ENCODE measurements at places on chromosomes 2 and 18.

GRCh38 chr2:162074928-162075688 is 1.1 kb upstream of the DPP4 start:
- no peak for DNase-seq

DNA sequence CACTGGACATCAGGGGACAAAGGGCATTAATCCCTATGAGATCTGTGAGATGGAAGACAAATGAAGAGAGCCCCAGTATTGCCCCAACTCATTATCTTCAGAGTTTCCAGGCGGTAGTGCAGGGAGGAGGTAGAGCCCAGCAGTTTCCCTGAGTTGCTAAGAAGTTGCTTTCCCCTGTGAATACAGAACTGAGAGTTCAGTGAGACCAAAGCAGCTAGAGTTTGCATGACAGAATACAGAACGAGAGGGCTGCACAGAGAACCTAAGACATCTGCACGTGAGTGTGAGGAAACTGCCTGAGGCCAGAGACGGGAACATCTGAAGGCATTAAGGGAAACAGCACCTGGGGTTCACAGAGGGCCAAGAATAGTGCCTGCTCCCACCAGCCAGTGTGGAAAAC is 18.1 kb upstream of the PGAP1 start:
- DNase-seq, result no peak

DNA sequence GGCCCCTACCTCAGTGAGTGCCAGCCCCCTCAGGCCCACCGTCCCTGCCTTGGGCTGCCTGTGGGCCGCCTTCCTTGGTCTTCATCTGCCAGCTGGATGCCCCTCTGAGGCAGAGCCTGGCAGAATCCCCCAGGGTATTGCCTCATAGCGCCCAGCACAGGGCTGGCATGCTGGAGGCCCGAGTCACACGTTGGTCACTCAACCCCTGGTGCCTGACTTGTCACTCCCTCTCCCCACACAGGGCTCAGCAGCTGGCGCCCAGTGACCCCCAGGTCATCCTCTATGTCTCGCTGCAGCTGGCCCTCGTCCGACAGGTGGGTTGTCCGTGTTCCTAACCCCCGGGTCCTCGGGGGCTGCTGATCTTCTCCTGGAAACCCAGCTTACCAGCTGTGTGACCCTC is 108.4 kb upstream of the MCFD2 start:
- DNase-seq, result no peak

DNA sequence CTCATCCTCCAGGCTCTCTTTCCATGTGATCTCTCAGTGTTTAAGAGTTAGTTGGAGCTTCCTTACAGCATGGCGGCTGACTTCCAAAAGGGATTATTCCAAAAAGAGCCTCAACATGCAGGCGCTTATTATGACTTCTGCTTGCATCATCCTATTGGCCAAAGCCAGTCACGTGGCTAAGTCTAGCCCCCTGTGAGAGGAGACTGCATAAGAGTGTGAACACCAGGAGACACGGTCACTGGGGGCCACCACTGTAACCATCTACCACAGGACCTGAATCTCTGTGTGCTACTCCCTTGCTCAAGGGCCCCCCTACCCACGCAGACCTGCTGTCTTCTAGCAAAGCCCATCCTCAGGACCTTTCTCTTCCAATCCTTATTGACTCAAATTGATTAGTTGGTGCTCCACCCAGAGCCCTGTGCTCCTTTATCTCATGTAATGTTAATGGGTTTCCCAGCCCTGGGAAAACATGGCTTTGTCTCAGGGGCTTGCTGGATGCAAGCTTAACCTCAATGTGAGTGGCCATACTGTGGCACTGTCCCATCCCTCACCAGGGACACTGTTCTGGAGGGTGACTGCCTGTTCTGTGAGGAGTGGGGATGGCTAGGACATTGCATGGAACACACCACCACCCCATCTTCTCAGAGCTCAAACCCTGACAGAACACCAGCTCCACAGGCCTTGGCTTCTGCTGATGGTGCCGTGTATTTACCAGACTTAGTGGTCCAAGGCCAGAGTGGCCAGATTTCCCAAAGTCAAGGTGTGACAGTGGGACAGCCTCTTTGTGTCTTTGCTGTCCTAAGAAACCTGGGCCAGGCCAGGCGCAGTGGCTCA is 4.2 kb downstream of the IL1RN start:
- no peak for DNase-seq

DNA sequence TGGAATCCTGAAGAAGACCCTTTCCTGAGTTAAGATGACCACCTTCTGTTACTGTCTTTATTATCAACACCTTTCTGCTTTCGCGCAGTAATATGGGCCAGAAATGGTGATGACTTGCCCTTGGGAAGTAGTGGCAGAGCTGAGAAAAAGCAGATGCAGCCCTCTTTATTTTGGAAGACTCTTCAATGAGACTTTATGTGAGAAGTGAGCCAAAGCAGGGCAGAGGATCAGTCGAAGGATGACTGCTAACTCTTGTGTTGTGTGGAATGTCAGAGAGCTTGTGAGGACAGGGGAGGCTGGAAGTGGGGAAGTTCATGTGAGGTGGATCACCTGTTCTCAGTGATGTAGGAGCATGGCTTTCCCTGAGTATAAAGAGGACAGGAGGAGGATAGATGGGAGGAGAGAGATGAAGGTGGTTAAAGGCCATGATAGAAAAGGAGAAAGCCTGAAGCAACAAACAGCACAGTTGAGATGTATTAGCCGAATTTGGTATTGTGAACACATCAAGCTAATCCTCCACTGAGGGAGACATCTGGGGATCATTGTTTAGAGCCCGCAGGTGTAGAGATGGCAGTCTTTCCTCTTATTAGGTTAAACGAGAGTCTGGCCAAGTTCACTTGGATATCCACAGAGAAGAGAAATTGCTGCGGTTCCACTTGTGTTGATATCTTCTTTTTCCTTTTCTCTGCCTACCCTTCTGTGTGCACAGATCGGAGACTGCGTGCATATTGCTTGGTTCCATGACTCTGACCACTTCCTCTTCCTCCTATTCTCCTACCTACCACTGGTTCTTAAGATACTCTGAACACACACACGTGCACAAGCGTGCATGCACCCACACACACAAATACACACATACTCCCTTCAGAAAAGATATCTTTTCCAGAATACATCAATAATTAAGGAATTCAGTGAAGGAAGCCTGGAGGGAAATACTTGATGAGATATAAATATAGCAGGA is 67.4 kb downstream of the SLC9A2 start:
- no peak for DNase-seq

- DNase-seq, result no peak
These were observed 115.1 kb downstream of the SH3BP4 start for GRCh38 chr2:235066895-235067294.

DNA sequence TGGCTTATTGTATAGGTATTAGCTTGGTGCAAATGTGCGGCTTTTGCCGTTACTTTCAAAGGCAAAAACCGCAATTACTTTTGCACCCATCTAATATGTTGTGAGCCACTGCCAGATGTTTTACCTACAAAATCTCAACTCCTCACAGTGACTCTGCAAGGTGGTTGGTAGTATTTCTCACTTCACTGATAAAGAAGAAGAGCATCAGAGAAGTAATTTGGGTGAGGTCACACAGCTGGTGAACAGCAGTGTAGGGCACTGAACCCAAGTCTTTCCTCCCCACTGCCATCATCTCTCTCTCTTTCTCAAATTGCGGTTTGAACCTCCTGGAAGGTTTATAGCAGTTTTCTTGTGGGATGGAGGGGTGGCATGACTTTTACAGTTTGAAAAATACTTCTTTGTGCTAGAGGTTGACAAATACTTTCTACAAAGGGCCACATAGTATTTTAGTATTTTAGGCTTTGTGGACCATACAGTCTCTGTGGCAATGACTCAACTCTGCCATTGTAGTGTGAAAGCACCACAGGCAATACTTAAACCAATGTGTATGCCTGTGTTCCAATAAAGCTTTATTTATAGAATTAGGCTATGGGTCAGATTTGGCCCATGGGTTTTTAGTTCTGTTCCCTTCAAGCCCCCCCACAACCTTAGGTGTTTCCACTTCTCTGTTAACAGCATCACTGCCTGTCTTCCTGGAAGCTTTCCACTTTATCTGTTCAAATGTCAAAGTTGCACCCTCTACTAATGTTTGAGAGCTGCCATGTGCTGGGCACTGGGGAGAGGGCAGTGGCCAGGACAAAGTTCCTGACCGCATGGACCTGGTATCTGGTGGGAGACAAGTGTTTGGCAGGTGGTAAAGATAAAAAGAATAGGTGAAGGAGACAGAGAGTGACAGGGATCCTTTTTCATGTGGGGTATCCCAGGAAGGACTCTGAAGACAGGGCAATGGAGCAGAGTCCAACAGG is 30.1 kb downstream of the FHOD3 start:
- no peak for DNase-seq

DNA sequence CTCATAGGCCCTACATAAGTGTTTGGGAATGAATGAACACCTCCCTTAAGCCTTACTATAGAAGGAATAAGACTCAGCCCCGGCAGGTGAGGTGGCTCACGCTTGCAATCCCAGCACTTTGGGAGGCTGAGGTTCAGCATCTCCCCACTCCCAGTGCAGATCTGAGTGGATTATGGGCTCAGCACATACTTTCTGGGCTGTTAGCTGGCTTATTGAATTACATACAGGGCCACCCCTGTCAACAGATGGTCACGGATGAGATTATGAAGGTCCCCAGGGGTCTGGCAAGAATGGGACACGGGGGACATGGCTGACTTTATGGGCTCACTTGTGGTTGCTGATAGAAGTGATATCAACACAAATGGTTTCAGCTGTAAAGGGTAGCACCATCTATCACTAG is 322.3 kb downstream of the TSN start:
- DNase-seq, result no peak

DNA sequence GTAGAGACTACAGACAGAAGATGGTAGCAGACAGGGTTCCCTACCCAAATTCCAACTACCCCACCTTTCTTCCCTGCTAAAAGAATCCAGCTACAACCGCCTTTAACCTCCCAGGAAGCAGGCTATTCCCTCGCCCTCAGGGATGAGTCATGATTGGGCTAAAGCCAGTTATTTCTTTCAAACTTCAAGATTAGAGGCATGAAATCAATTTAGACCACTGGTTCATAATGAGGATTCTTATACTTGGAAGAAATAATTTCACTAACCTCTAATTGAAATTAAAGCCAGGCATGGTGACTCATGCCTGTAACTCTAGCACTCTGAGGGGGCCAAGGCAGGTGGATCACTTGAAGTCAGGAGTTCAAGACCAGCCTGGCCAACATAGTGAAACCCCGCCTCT is 20.0 kb downstream of the TRIP12 start:
- DNase-seq, result no peak

- DNase-seq, result no peak
These were observed 200.9 kb downstream of the PIEZO2 start for GRCh38 chr18:10948421-10948820.

DNA sequence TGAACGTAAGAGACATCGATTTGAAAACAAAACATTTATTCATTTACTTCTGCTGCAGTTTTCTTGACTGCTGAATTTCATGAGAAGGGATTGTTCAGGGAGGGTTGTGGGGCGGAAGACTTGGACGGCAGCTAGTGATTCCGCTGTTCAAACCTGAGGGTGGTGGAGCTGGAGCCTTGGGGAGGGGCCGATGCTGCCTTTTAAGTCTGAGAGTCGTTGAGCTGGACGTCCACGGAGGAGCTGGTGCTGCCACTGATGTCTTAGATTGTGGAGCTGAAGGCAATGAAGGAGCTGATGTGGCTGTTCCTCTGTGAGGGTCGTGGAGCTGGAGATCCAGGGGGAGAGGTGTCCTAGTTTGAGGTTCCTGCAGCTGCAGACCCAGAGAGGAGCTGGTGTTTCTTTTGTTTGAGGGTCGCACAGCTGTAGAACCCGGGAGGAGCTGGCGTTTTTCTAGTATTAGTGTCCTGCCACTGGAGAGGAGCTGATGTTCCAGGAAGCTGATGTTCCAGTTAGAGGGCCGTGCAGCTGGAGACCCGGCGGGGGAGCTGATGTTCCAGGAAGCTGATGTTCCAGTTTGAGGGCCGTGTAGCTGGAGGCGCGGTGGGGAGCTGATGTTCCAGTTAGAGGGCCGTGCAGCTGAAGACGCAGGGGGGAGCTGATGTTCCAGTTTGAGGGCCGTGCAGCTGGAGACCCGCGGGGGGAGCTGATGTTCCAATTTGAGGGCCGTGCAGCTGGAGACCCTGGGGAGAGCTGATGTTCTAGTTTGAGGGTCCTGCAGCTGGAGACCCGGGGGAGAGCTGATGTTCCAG is 150.9 kb downstream of the RTP5 start:
- DNase-seq, result no peak

DNA sequence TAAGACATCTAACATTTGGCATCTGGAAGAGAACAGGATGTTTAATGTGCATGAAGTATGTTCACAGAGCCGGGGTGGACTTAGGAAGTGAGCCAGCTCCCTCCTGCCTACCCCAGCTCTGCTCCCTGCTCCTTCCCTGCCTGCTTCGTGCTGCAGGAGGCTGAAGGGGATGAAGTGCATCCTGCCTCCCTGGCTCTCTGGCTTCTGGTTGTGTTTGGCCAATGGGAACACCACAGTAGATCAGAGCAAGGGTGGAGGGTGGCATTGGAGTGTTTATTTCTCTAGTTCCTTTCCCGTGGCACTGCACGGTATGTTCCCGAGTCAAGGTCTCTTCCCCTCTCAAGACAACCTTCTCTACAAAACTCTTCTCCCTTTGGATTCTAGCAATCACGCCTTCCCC is 379.9 kb downstream of the CLIP4 start:
- no peak for DNase-seq

GRCh38 chr2:61759005-61759404 is 94.9 kb downstream of the FAM161A start:
- DNase-seq, result no peak

DNA sequence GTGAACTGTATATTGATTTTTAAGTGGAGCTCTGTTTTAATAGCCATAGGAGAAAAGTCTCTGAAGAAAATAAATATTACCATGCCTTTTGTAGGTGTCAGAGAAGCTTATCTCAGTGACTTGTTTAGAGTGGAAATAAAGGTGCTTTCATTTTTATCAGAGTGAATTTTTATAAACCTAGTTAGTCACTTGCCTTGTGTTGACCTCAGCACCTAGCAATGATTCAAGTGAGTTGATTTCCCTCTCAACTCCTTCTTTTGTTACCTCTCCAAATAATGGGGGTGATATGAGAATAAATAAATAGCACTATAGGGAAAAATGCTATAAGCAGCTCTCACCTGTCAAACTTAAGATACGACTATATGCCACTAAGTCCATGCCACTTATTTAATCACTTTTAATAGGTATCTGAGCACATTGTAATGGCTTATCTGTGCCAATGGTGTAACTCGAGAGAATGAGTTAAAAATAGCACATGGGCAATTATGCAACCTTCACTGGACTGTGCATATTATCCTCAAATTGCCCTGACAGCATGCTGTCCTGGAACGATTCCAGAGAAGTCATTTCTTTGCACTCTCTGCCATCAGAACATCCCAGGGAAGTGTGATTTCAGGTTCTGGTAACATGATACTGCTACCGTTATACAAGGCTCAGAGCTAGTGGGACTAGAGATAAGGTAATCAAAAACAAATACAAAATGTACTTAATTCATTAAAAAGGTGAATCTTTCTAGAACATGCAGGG is 290.8 kb downstream of the CCDC85A start:
- no peak for DNase-seq

- DNase-seq, result no peak
These were observed 49.4 kb downstream of the NBAS start for GRCh38 chr2:15511686-15512085.

DNA sequence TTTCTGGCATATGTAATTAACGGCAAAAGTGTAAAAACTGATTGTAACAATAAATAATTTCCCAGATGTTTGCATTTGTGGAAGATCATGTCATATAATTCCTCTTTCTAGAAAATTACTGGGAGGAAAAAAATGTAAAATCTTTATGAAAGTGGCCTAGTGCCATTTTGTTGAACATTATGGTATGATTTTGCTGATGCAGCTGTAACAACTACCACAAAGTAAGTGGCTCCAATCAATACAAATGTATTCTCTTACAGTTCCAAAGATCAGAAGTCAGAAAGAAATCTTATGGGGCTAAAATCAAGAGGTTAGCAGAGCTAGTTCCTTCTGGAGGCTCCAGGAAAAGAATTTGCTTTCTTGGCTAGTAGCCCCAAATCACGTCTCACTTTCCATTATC is 281.4 kb downstream of the CCDC178 start:
- no peak for DNase-seq

Data from activated CD4-positive, alpha-beta T cell treated with anti-CD3 and anti-CD28 coated beads, Interleukin-2, amount 50 U/mL, for 4 hours (primary cell).